ENCODE measurements at places on chromosomes 13 and 19. TPM values are rescaled to one million over a fixed set of nuclear protein-coding genes. Genes with fewer than 3 reads are reported as not detected.
A peak's percentile ranks its signal among the peaks of the same experiment; 100 is the strongest.

DNA sequence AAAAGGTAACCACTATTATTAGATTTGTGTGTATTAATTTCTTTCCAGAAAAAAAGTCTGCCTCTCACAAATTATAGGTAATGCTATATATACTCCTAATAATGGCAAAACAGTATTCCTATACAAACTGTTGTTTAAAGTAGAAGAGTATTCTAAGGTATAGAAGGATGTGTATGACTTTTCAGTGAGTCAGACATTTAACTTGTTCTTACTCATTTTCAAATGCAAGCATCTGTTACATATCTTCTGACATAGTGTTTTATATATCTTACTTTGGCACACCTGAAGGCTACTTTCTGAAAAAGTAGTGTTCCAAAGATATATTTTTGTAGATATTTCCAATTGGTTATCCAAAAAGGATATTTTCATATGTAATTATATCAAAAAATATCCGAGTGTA, 3.5 kb upstream of the SLITRK5 start:
- H3K4me3 ChIP-seq, result no peak overlapping the region
- H3K27me3 ChIP-seq, result no peaks in the 10 kb centered on the region
- no peak overlapping the region for H3K27ac ChIP-seq
- DNase-seq, result no peak
- H3K36me3 ChIP-seq, result no peaks in the 10 kb centered on the region
- peaks cover 15% of the 10 kb centered on the region for H3K4me1 ChIP-seq

DNA sequence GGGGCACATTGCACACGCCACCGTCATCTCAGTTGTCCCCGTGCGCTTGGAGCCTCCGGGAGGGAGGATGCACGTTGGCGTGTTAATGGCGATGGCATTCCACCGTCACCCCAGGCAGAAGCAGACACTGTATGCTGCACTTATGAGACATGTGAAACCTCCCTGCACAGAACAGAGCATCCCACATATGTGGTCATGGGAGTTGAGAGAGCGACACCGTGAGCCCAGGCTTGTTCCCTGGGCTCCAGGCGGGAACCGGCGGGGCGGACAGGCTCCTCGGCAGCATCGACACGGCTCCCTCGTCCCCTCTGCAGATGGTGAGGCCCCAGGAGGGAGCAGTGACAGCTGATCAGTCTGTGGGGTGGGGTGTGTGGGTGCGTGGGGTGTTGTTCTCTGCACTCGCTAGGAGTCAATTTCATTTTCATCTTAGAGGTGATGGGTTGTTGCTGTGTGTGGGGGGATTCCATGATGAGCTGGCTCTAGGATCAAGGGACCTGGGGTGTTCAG, 40.4 kb downstream of the CRTC1 start:
- H3K4me1 ChIP-seq, result peaks cover 5% of the 10 kb centered on the region
- 0 out of 2 replicates have a peak, but pooled peaks cover 3% of the 10 kb centered on the region for H3K27me3 ChIP-seq
- no peaks in the 10 kb centered on the region for H3K36me3 ChIP-seq
- DNase-seq, result no peak
- H3K27ac ChIP-seq, result peak overlapping the region; percentile 66
- H3K4me3 ChIP-seq, result no peak overlapping the region

Gene WDR62
- 30.9 TPM for total RNA-seq

Gene ODAD3
- total RNA-seq, result 4.8 TPM

DNA sequence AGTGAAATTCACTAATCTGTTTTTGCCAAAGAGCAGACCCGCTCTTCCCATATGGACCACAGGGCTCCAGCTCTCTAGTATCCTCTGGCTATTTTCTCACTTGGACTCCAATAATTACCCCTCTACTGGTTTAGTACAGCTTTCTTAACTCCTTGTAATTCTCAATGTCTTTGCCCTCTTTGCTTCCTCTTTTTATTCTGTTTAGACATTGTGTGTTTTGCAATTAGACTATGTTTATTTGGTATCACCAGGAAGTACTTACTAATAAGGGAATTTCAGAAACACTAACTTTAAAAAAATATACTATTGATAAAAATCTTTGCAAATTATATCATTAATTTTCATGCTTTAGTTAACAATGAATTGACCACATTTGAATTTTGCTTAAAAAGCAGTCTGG, 111.6 kb upstream of the OBI1 start:
- H3K27ac ChIP-seq, result no peak overlapping the region
- no peaks in the 10 kb centered on the region for H3K27me3 ChIP-seq
- DNase-seq, result no peak
- H3K36me3 ChIP-seq, result no peaks in the 10 kb centered on the region
- H3K4me1 ChIP-seq, result peaks cover 18% of the 10 kb centered on the region

Gene BCAM
- total RNA-seq, result 73.1 TPM

DNA sequence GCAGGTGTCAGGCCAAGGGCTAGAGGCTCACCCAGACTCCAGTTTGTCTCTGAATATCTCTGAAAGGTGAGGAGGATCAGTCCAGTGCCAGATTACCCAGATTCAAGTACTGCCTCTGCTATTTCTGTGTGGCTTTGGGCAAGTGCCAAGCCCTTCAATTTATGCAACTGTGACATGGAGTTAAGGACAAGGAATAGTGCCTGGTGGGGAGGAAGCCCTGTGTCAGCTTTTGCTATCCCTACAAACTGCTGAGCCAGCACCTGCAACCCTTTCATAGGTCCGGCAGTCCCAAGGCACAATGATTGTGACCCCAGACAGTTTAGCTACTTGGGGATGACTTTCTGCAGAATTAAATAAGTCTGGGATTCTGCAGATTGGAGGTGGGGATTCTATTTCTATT, 123.0 kb downstream of the KL start:
- H3K27ac ChIP-seq, result no peak overlapping the region
- no peaks in the 10 kb centered on the region for H3K27me3 ChIP-seq
- no peak for DNase-seq
- peaks cover 15% of the 10 kb centered on the region for H3K36me3 ChIP-seq

Gene IGFL3
- not detected for total RNA-seq
